ENCODE measurements at places on chromosomes 6 and 20. TPM values are rescaled to one million over a fixed set of nuclear protein-coding genes. Genes with fewer than 3 reads are reported as not detected.

Gene PACSIN1
- total RNA-seq, result 9.6 TPM

- no peak for DNase-seq
Observed at GRCh38 chr6:155195903-155196302, 67.9 kb upstream of the CLDN20 start.

GRCh38 chr6:3581469-3581868 lies 124.6 kb upstream of the SLC22A23 start:
- no peak for DNase-seq

- DNase-seq, result no peak
Observed at GRCh38 chr6:143198312-143198711, 137.6 kb downstream of the AIG1 start.

DNA sequence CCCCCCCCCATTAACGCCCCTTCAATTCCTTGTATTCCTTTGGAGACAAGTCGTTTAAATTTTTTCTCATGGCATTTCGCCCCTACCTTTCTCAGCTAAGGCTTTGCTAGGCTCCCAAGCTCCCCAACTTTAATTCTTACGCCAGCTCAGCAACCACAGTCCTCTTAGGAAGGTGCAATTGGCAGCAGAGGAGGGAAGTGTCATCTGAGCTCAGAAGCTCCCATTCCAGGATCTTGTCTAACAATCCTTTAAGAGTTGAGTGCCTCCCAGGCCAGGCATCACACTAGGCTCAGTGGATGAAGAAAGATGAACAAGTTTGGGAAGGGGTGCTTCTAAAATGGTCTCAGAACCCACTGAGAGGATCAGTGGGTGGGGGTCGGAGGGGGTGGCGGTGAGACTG lies 131.2 kb upstream of the AKAP12 start:
- no peak for DNase-seq

Gene BNIP5
- total RNA-seq, result not detected

Gene ADGRF5
- total RNA-seq, result 27.1 TPM

DNA sequence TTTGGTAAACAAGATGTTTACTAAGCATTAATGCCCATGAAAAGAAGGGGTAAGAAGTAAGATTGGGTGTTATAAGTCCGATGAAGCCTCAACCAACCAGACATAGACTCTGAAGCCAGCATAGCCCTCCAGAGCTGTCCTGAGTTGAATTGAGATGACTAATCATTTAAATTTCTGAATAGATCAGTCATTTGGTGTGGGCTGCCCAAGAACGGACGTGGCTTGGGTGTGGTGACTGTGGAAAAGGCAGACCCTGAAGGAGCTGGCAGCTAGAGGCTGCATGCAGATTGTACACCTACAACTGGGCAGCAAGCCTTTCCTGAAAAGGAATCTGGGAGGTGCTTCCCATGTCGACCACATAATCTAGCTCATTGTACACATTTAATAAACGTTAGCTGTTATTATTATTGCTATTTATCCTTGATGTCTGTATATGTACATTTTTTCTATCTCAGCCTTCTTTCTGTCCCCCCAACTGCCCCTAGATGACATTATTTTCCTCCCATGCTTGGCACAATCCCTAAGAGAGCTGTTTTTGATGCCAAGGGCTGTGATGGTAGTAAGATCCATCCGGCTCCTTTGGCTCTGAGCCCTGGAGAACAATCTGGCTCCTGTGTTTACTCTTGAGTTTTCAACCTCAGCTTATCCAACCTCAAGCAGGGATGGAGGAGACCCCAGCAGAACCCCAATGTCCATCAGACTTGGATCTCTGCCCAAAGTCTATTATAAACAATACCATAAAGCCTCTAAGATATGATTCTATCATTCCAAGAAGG lies 57.6 kb upstream of the JAG1 start:
- peak; percentile 12 for DNase-seq

- no peak for DNase-seq
Observed at GRCh38 chr6:34021554-34022190, 124.2 kb downstream of the GRM4 start.

- no peak for DNase-seq
Observed at GRCh38 chr6:106051226-106051625, 34.9 kb upstream of the PRDM1 start.

Gene C20orf202
- 0.31 TPM for total RNA-seq

DNA sequence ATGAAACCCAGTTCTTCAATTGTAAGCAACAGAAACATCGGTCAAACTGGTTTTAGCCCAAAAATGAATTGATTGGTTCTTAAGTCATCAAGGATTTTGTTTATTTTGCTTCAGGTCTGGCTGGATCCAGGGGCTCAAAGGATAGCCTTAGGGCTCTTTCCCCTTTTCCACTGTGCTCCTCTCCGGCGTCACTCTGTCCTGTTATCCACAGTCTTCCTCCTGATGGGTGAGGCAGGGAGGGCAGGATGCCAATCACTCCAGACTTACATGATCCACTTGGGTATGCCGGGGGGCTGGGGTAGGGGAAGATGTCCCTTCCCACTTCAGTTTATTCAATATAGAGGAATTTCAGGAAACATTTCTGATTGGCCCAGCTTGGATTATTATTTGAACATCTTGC lies 40.0 kb downstream of the PLAGL2 start:
- no peak for DNase-seq

Gene FAXC
- total RNA-seq, result 0.40 TPM

Gene EYS
- total RNA-seq, result not detected

Gene IL17F
- total RNA-seq, result not detected

DNA sequence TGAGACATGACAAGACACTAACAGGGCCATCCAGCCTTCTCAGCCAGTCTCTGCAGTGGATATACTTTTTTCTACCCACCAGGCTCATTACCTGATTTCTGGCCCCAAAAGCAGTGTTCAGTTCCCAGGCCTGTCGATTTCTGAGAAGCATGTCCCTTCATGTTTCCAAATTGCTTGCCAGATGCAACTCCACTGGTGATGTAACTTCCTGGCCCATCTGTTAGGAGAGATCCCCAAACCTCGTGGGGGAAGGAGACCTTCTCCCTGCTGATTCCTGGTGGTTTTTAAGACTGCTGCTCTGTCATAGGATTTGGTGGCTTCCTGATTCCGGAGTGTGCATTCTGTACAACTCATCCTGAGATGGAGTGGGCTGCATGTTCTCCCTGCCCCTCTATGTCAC lies 31.6 kb upstream of the MRPS10 start:
- DNase-seq, result no peak

Gene DACT2
- 1.6 TPM for total RNA-seq

Gene TNXB
- total RNA-seq, result 182 TPM

Data from right cardiac atrium (tissue), 5 donors.